T-helper 22 cell (primary cell): ENCODE measurements at places on chromosomes 7 and 10.

DNA sequence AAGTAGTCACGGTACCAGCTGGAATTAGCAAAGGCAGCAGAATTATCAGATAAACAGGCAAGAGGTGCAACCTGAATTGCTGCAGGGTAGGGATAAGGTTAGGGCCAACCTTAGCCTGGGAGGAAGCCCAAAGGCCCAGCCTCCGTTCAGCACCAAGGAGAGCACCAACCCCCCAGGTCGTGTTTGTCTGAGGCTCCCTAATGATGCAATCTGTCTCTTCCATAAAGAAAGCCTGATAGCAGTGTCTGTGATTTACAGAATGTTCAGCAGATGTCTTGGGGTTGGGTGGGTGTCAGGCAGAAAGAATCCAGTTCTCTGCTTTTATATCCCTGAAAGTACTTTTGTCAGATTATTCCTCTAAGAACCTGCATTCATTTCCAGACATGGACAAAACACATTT lies 328.4 kb upstream of the AOAH start:
- DNase-seq: no peak

DNA sequence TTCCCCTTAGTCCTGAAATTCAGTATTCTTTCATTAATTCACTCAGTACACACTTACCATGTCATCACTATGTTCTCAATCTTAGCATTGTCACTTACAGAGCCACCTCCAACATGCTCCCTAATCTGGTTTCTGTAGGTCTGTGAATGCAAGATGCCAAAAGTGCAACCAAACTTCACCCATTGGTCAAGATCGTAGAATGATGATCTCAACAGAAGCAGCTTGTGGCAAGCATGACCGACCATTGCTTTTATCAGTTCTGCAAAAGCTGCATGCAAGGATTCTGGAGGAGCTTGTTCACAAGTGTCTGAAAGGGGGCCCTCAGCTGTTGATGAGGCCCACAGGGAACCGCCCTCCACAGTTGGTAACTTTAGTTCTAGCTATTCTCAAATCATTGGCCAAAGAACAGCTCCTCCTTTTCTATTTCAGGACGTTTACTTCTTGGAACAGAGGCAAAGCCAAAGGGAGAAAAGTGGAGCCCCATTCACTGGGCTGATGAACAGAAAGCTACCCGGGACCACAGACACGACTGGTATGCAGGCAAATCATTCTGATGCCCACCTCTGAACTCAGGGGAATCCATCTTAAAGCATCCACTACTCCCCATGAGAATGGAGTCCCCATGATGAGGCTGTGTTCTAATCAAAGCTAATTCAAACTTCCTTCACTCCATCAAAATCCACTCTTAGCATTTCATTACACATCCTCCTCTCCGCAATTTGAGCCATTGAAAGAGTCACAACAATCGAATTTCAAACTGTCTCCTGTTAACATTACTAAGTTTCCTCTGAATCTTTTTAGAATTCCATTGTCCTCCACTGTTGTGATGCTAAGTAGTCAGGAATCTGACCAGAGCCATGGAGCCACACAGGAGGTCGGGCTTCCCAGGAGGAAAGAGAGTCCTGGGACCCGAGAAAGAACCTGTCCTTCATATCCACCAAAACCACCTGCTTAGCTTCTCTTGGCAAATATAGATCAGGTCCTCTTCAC lies 13.9 kb downstream of the GRB10 start:
- no peak for DNase-seq

GRCh38 chr7:28811701-28812430 lies 146.3 kb downstream of the TRIL start:
- no peak for DNase-seq

DNA sequence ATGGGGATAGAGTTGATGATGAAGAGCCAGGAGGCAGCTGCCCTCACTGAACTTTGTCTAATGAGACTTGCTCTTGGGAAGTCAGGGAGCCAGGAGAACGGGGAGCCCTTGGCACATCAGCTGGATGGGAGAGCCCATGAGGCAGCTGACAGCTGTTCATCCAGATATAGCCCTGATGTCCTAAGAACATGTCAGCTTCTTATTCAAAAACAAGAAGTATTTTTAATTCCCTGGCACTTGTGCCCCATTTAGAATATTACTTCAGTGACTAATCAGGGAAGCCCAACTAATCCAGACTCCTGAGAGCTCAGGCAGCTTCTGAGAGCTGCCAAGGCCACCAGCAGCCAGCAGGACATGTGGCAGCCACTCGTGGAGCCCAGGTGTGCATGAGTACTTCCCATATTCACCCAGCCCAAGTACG lies 363.4 kb downstream of the GRID1 start:
- DNase-seq: no peak

GRCh38 chr7:149494738-149495368 lies 2.8 kb downstream of the ZNF746 start:
- no peak for DNase-seq

DNA sequence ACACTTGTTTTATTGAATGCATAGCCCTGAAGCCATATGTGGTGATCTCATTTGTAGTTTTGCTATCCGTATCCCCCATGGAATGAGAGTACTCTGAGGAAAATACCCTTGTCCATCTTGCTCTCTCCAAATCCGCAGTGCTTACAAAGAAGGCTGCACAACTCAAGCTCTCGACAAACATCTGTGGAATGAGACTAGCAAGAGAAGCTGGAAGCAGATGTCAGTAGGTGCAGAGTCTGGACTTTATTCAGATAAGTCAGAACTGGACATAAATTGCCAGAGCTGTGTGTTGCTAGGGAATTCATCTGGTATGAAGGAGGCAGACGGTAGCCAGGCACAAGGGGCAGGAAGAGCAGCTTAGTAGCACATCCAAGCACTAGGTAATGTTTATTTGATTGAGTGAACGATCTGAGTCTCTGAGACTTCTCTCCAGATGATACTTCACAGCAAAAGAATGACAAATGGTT lies 1046.2 kb downstream of the XPNPEP1 start:
- DNase-seq: no peak

- no peak for DNase-seq
Measured at GRCh38 chr10:44935201-44935965, 24.2 kb upstream of the RASSF4 start.

DNA sequence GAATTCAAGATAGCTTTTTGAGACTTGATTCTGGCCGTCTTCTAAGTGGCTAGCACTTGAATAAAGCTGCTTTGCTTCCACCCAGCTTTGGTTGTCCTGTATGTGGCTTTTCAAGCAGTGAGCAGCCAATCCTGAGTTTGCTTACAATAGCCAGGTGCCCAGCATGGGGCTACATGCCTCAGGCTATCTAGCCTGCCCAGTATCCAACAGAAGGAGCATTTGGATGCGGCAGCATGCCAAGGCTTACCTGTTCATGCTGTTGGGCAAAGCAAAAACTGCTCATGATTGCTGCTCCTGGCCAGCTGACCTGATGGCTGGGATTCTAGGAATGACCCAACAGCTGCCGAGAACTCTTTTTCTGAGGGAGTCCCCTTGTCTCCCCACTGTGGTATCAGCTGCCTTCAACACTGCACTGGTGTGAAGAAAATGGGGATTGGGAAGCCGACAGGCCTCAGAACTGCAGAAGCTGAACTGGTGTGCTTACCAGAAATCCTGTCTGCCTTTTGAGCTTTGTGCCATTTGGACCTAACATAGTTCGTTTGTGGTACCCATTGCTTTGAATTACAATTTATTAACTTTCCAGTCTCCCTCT lies 618.9 kb upstream of the IGFBP3 start:
- no peak for DNase-seq

GRCh38 chr10:75487087-75487754 lies 55.8 kb downstream of the LRMDA start:
- no peak for DNase-seq

- no peak for DNase-seq
Measured at GRCh38 chr7:22572292-22572691, 72.3 kb upstream of the STEAP1B start.
